ENCODE measurements at places on chromosomes 1 and 21.

DNA sequence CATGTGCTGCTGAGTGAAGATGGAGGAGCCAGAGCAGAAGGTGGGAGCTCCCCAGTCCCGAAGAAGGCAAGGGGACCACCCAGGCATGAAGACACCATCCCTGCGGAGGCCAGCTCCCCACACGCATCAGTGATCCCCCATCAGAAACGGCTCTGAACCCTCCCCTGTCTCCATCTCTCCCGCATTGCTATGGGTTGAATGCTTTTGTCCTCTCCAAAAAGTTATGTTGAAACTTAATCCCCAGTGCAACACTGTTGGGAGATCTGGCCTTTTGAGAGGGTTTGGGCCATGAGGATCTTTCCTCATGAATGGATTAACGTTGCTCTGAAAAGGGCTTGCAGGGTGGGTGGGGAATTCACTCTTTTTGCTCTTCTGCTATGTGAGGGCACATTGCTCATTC is 147.6 kb downstream of the AJAP1 start:
- DNase-seq, result no peak

- DNase-seq, result peak; percentile 83
Observed at GRCh38 chr1:147177611-147178380, 5.5 kb upstream of the PRKAB2 start.

- DNase-seq, result peak; percentile 8
Observed at GRCh38 chr1:211537253-211537652, 41.7 kb downstream of the SLC30A1 start.

GRCh38 chr1:42136466-42136865 is 16.7 kb upstream of the GUCA2B start:
- DNase-seq, result no peak

DNA sequence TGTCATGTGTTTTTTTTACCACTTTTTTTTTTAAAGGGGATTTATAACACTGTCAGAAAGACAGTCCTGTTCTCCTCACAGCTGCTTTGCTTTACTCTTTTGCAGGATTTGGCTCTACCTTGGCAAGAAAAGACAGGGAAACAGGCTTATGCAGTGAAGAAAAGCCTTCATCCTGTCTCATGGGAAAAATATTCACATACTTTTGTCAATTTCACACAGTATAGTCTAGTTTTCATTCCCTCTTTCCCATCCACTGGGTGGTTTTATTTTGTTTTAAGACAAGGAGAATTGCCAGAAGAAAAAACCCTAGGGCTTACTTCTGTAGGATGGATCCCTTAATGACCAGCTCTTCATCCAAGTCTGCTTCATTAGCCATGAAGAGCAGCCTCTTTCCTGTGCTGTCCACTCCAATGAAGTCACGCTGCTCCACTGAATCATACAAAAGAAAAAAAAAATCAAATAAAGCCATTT is 60.0 kb downstream of the EIF2B3 start:
- DNase-seq, result peak; percentile 78

- no peak for DNase-seq
Observed at GRCh38 chr21:22223385-22223784, 1225.2 kb downstream of the NCAM2 start.

DNA sequence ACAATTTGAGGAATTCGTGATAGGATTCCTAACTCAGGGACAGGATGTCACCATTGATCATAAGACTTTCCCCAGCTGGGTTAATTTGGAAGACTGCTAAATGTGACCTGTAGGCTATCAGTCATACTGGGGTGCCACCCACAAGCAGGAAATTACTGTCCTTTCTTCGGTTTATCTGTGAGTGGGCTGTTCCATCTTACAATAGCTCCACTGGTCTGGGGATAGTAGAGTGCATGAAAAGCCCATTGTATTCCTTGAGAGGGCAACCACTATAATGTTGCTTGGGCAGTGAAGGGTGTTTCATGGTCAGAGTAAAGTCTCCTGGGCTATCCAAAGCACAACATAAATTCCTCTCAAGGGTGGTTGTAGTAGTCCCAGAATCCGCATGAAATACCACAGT is 1523.0 kb upstream of the B3GALT2 start:
- DNase-seq, result no peak

- no peak for DNase-seq
Observed at GRCh38 chr1:24921938-24922662, 8.0 kb downstream of the RUNX3 start.

- DNase-seq, result no peak
Observed at GRCh38 chr1:30603081-30603858, 120.1 kb downstream of the MATN1 start.

DNA sequence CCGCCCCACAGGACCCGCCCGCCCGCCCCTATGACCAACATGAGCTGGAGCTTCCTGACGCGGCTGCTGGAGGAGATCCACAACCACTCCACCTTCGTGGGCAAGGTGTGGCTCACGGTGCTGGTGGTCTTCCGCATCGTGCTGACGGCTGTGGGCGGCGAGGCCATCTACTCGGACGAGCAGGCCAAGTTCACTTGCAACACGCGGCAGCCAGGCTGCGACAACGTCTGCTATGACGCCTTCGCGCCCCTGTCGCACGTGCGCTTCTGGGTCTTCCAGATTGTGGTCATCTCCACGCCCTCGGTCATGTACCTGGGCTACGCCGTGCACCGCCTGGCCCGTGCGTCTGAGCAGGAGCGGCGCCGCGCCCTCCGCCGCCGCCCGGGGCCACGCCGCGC is 7.9 kb upstream of the IBA57 start:
- DNase-seq, result no peak

DNA sequence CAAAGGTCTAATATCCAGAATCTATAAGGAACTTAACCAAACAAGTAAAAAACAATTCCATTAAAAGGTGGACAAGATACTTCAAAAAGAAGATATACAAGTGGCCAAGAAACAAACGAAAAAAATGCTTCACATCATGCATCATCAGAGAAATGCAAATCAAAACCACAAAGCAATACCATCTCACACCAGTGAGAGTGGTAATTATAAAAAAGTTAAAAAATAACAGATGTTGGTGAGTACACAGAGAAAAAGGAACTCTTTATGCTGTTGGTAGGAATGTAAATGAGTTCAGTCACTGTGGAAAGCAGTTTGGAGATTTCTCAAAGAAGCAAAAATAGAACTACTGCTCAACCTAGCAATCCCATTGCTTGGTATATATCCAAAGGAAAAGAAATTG is 218.6 kb downstream of the SLC44A5 start:
- no peak for DNase-seq

DNA sequence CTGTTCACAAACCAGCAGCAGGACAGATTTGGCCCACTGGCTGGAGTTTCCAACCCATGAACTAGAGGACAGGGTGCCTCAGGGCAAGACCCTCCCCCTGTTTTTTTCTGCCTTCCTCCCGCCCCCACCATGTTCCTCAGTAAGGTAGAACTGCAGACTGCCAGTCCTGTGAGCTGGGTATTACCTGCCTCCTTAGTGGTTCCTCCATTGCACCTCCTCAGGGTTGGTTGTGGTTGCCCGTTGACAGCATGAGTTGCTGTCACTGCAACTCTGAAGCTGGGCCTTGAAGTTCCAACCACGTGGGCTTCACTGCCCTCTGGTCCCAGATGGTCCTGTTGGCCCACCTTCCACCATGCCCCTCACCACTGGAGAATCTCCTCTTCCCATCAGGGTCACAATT is 28.8 kb downstream of the TENT5C start:
- DNase-seq, result no peak

- peak; percentile 66 for DNase-seq
Observed at GRCh38 chr1:84693785-84694184, 3.5 kb upstream of the SSX2IP start.

DNA sequence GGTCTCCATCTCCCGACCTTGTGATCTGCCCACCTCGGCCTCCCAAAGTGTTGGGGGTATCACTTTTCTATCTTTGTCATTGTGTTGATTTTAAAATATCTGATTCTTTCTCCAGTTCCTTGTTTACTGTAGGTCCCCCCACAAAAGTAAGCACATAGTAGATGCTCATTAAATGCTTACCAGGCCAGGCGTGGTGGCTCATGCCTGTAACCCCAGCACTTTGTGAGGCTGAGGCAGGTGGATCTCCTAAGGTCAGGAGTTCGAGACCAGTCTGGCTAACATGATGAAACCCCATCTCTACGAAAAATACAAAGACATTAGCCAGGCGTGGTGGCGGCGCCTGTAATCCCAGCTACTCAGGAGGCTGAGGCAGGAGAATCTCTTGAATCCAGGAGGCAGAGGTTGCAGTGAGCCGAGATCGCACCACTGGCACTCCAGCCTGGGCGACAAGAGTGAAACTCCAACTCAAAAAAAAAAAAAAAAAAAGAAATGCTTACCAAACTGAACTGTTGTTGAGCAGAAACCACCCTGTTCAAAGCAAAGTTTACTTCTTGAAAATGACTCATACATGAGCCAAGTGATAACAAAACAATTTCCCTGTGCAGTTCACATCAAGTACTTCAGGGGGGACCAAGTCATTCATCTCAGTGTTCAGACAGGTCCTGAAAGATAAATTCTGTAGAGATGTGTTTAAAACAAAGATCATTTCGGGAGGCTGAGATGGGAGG is 24.3 kb upstream of the NID1 start:
- peak; percentile 59 for DNase-seq

- DNase-seq, result no peak
Observed at GRCh38 chr1:16244650-16245285, 7.8 kb upstream of the CPLANE2 start.

GRCh38 chr1:17176306-17177061 is 28.4 kb upstream of the PADI1 start:
- no peak for DNase-seq

- DNase-seq, result no peak
Observed at GRCh38 chr1:177273141-177273540, 102.4 kb downstream of the BRINP2 start.

- DNase-seq, result no peak
Observed at GRCh38 chr1:45607404-45608074, 16.3 kb downstream of the CCDC17 start.

DNA sequence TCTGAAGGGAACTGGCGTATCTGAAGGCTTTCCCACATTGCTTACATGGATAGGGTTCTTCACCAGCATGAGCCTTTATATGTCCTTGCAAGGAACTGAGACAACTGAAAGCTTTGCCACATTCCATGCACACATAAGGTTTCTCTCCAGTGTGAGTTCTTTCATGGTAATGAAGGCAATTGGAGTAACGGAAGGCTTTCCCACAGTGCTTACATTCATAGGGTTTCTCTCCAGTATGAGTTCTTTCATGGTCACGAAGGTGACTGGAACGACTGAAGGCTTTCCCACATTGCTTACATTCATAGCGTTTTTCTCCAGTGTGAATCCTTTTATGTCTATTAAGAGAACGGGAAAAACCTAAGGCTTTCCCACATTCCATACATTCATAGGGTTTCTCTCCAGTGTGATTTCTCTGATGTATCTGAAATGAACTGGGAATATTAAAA is 15.0 kb downstream of the ZNF124 start:
- peak; percentile 18 for DNase-seq

DNA sequence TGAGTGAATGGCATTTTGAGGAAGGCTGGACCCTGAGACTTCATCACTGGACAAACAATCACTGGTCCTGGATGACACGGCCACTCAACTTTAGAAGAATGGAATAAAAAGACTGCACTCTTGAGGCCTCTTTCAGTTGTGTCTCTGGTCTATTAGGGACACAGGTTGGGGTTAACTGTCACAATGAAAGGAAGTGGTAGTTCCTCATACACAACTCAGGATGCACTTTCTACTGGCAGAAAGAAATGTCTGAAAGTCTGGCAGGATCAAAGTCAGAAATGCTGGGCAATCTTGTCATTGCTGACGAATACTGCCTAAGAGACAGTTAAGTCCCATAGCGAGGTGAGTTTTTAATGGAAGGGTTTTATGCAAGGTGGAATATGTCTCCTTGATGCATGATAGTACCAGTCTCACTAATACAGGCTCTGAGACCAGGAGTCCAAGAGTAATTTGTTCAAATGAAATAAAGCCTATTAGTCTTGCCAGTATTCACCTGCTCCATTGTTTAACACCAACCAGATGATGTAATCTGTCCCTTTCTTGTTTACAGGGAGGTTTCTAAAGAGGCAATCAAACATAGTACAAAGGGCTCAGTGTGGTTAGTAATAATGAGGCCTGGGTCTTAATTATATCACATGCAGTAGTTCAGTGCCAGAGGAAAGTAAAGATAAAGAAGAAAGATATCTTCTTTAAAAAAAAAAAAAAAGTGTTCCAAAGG is 11.2 kb upstream of the RRP15 start:
- no peak for DNase-seq

- DNase-seq, result no peak
Observed at GRCh38 chr1:33161061-33161681, 20.7 kb downstream of the TRIM62 start.

- DNase-seq, result no peak
Observed at GRCh38 chr1:110559157-110559556, 40.2 kb upstream of the KCNA10 start.

DNA sequence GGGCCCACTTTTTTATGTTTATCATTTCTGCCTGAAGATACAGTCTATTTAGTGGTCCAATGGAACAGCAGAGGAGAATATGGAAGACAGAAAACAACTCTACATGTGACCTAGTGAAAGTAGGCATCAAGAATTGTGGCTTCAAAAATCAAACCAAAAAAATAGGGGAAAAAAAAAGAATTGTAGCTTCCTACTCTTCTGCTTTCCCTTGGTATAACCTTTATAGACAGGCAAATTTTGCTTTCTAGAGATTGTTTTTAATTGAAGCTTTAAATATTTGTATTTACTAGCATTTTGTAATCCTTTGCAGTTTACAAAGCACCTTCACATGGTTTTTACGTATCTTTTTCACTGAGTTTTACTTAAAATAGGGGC is 14.3 kb downstream of the PDIK1L start:
- DNase-seq, result no peak

DNA sequence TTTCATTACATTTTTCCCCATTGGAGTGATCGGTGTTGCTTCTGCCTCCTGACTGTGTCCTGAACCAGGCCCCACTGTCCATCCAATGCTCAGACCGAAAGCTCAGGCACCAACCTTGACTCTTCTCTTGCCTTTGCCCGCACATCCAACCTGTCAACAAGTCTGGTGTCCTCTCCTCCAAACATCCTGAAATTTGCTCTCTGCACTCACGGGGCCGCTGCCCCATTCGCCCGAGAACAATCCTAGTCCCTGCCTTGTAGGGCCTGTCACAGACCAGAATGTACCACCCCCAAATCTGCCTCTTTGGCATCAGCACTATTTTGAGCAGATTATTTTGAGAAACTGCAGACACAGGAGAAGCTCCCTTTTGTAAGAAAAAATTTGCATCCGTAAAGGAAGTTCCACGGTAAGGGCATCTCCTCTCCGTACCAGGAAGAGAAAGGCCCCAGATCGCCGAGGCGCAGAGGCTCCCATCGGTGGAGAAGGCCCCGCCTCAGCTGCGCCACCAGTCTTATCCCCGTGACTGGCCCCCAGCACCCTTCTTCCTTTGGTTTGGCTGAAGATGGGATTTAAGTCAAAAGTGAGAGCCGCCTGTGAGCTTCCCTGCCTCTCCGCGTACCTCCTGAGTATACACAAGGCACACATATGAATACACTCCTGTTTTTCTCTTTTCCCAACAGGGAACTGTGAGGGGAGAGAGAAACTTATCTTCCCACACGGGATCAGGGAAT is 7.1 kb downstream of the MORN1 start:
- no peak for DNase-seq
